ENCODE measurements at places on chromosomes 2 and 18.

- no peak for DNase-seq
These were observed 1.6 kb downstream of the SH3BP4 start for GRCh38 chr2:234953116-234954031.

GRCh38 chr18:43485545-43485963 lies 208.3 kb upstream of the SYT4 start:
- no peak for DNase-seq

- DNase-seq, result no peak
These were observed 5.8 kb upstream of the ARL5A start for GRCh38 chr2:151833984-151834383.

GRCh38 chr2:42800461-42800962 lies 8.1 kb upstream of the HAAO start:
- DNase-seq, result no peak

- no peak for DNase-seq
These were observed 53.5 kb upstream of the SLC38A11 start for GRCh38 chr2:165008730-165009315.
